Activated B cell treated with CpG ODN at 0.5 μM for 24 hours (primary cell): ENCODE measurements at places on chromosomes 16 and 17.

DNA sequence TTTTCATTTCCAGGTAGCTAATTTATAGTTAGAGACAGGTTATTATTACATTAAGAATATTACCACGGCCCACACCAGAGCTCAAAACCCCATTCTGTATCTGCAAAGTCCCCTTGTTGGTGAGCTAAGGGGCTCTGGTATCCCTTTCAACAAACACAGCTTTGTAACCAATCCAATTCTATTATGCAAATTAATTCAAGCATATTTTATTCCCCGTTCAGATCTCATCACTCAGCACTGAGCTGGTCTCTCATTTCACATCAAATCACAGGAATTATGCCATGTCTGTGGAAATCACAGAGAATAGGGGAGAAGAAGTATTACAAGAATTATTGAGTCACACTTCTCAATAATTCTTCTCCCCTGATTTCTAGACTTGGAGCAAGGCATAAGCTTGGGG lies 111.7 kb downstream of the CDH11 start:
- DNase-seq, result no peak

DNA sequence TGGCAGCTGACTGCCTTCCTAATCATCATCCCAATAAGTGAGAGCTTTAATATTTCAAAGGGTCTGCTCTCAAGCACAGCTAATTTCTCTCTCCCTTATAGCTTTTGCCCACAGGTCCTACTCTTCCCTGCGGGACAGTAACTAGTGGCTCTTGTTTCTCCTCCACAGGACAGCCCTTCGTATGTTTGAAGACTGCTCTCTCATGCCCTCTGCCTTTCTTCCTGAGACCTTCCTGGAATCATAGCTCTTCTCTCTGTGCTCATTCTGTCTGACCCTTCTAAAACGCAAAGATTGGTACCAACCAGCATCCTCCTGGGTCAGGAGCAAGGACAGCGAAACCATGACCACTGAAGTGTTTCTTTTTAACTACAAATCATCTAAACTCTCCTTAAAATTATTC lies 168.9 kb downstream of the GRIN2A start:
- DNase-seq, result no peak

- DNase-seq, result no peak
These were observed 53.9 kb upstream of the TMC5 start for GRCh38 chr16:19363740-19364139.

GRCh38 chr16:426115-426905 lies 861 bp downstream of the RAB11FIP3 start:
- DNase-seq, result peak; percentile 30

- no peak for DNase-seq
These were observed 1.4 kb upstream of the MILR1 start for GRCh38 chr17:64447526-64447925.

GRCh38 chr16:23252310-23252709 lies 49.8 kb upstream of the SCNN1B start:
- DNase-seq, result no peak

DNA sequence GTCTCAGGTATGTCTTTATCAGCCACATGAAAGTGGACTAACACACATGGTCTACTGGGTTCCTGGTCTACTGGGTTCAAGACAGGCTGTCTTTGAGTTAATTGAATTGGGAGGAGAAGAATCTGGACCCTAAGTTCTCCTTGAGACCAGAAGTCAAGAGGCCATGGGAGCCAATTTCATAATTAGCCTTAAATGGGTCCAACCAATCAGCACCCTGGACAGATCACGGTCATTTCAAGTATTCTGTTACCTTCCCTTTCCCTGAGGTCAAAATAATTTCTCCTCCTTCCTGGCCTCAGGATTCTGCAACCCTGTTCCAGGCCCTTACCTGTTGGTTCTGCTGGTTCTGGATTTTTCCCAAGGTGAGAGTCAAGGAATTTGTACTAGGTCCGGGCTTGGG lies 23.8 kb downstream of the OSBPL7 start:
- DNase-seq, result no peak

GRCh38 chr17:51251010-51251409 lies 8.8 kb downstream of the MBTD1 start:
- DNase-seq, result no peak

DNA sequence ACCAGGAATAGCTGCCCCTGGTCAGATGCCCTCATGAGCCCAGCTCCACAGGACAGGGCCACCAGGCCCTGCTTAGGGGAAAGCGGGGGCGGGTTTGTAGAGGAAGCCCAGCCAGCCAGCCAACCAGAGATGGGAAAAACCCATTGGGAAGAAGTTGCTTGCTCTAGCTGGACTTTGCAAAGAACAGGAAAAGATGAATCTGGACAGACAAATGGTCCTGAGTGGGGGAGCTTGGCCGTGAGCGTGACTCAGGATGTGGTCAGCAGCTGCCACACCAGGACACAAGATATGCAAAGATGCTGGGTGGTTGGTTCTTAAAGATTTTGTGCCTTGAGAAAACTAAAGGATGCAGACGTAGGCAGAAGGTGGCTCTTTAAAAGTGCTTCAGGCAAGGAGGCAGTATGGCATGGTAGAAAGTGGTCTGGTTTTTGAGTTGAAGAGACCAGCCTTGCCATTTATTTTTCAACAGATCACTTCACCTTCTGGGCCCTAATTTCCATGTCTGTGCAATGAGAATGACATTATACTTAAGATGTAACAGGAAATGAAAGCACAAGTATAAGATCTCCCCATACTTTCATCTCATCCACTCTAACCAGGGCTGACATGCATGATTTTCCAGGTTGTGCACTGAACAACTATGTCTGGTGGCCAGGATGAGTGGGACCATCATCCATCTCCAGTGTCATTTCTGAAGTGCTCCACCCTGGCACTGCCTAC lies 27.8 kb upstream of the HEATR6 start:
- no peak for DNase-seq

- DNase-seq, result no peak
These were observed 31.3 kb upstream of the TNS4 start for GRCh38 chr17:40532520-40533253.

GRCh38 chr16:3587547-3588110 lies 10.4 kb upstream of the NLRC3 start:
- DNase-seq, result no peak

GRCh38 chr17:19281161-19281560 lies 44.0 kb downstream of the EPN2 start:
- no peak for DNase-seq

DNA sequence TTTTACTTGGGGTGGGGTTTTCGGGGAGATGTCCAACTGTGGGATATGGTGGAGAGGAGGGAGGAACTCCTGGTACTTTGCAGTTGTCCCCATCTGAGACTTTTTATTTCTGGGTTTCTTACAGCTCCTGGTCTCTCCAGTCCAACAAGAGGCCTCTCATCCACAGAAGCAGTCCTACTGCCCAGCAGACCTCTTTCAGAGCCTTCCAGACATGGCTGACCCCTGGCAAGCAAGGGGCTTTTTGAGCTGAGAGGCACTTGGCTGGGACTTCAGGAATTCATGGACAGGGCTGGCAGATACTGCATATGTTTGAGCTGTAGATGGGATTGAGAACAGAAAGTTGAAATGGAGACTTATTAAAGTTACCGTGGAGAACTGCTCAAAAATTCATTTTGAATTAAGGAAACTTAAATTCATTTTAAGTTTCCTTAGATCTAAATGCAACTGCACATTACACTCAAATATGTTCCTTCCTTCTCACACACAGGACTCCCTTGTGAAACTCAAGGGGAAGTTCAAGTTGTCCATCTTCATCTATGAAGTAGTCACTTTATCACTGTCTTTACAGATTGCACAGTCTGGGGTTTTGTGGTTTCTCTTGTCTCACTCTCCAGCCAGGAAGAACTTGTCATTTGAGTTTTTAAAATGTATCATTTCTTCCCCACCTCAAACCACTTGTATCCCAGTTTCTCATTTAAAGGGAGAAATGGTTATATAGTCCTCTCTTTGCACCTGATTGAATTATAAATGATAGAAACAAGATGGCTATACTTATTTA lies 1.1 kb downstream of the LASP1NB start:
- no peak for DNase-seq

DNA sequence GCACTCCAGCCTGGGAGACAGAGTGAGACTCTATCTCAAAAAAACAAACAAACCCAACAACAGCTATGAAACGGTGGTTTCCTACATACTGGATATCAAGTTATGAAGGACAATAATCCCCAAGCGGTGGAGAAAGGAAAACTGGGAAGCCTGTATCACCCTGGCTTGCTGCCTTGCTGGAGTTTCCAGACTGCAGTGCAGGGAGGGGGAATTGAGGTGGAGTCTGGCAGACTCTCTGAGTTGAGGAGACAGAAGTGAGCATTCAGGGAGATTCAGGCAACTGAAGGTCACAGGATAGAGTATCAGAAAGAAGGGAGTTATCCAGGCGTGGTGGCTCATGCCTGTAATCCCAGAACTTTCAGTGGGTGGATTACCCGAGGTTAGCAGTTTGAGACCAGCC lies 11.9 kb downstream of the QRICH2 start:
- DNase-seq, result no peak

GRCh38 chr17:64343833-64344637 lies 46.6 kb downstream of the PECAM1 start:
- no peak for DNase-seq

GRCh38 chr17:81212365-81212764 lies 10.4 kb downstream of the CEP131 start:
- DNase-seq, result no peak

DNA sequence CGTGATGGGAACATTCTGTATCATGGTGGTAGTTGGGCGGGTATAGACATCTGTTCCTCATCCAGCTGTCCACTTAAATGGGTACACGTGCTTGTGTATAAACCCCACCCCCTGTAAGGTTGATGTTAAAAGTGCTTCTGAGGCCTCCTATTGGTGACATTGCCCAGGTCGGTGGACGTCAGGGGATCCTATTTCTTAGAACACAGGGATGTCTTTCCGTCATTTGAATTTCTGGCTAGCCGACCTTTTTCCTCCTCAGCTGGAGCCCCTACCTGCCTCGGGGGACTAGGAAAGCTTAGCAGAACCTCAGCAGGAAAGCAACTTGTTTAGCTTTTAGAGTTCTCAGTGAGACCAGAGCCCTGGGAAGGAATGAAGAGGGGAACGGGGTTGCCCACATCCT lies 16.6 kb upstream of the CRISPLD2 start:
- no peak for DNase-seq
